ENCODE measurements at places on chromosomes 5 and 9.

GRCh38 chr5:1593903-1594356 is 70.2 kb upstream of the LPCAT1 start:
- peak; percentile 29 for DNase-seq

DNA sequence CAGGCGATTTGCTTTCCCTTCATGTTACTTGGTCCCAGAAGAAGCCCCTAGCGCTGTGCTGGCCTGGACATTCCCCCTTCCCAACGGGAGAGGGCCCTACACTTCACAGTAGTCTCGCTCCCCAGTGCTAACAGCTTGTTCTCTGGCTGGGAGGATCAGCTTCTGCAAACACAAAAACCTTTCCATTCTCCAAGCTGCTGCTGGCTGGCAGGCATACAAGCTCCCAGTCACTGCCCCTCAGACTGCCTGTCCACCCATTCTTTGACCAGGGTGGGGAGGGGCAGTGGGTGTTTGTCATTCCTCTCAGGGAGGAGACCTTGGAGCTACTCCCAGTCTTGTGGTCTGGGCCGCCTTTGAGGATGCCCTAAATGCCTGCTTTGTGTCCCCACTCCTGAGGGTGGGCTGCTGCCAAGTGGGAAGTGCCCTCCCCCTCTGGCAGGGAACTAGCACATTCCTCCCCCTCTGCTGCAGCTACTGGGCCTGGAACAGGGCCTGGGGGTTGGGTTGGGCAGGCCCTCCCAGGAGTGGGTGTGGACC is 20.8 kb downstream of the ENHO start:
- DNase-seq = peak; percentile 59

DNA sequence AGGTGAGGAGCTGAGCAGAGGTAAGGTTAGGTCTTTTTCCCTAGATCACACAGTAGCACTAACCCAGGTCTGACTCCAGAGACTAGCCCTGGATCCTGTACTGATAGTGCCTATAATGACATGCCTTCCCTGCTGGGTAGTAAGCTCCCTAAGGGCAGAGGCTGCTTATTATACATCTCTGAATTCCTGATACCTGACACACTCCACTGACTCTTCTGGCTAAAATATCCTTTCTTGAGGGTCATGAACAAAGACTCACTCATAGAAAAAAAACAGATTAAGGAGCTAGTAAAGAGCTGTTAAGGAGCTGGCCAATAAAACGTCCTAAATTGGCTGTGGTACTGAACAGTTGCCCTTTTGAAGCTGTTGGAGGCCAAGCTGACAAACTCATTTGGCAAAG is 149.0 kb upstream of the ITGA1 start:
- no peak for DNase-seq

DNA sequence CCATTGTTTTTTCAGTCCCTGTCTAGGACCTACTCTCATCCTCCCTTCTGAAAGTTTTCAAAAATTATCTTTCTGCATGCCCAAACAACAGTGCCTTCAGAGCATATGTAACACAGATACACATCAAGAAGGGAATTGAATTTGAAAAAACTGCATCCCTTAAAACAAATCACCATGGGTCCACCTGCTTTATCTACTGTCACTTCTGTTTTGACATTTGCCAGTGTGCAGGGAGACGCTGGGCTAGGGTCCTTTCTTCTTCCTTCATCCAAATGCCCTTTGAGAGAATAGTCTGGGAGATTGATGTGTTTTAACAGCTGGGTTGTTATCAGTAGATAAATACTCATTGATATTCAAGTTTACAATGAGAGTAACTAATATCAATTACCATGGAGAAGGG is 1630.1 kb downstream of the MAT2B start:
- DNase-seq = peak; percentile 98

DNA sequence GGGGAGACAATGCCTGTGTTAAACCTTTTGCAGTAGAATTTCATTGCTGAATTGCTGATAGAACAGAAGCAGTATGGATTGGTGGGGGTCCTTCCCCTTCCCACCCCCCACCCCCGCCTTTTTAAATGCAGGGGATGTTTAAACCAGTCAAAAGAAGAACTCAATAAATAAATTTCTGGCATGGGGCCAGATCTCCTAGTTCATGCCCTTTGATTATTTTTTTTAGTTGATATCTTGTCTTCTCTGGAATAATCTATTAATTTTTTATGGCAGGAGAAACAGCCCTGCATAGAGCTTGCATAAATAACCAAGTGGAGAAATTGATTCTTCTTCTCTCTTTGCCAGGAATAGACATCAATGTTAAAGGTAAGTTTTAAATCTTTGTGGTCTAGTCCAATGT is 72.8 kb downstream of the SLF1 start:
- DNase-seq = no peak

GRCh38 chr9:100281676-100282387 is 70.9 kb downstream of the TEX10 start:
- DNase-seq = no peak

GRCh38 chr5:177512736-177513380 is 3.2 kb upstream of the DOK3 start:
- DNase-seq = no peak

DNA sequence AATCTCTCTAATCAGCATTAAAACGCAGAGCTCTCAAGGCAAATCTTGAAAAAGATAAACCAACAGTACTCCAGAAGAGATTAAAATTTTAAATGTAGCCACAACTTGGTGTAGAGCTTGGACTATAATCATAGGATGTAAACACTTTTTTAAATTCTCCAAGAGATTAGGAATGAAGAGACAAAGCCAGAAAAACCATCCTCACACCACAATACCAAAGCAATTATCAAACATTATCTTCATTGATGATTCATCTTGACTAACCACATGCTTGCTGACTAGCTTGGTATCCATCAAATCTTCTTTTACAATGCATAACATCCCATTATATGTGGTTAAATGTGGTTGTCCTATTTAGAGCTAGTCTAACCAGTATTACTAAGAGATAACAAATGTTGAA is 815.1 kb downstream of the TLE1 start:
- DNase-seq = no peak

GRCh38 chr9:33187519-33188218 is 20.5 kb upstream of the B4GALT1 start:
- DNase-seq = no peak

DNA sequence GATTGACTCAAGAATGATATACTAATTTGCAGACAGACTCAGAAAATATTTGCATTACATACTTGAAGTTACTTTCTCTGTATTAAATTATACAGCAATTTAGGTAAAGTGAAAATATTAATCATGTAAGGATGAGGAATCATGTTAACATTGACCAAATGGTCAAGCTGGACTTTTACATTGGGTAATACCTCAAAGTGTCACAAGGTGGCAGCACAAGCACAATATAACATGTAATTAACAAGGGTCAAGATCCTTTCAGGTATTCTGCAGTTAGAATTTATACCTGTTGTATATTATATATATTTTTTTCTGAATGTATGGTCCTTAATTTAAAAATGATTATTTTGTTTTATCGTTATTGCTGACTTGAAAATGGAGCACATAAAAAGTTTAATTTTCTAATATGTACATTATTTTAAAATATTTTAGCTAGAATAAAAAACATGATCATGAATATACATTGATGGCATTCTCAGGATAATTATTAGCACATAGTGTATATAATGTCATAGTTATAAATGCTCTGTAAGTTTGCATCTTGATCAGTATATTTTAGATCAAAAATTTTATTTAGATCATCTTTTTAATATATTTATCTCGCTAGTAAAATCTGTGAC is 8.6 kb downstream of the HAPLN1 start:
- peak; percentile 55 for DNase-seq

GRCh38 chr9:76658510-76659231 is 105.6 kb upstream of the PCA3 start:
- peak; percentile 12 for DNase-seq

DNA sequence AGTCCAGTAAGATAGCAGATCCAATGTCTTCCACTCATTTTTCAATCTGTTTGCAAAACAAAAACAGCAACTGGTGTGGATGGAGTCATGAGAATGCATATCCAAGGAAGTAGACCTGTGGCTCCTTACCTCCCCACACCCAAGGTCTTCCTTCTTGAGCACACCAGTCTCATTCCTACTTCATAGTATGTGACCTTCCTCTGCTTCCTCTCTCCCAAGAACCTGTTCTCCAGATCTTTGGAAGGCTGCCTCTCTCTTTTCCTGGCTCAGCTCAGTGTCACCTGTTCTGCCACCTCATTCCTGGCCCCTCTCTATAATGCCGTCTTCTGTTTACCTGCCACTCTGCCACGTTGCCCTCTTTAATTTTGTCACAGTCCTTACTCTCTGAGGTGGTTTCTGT is 7.9 kb upstream of the TRIM7 start:
- no peak for DNase-seq

DNA sequence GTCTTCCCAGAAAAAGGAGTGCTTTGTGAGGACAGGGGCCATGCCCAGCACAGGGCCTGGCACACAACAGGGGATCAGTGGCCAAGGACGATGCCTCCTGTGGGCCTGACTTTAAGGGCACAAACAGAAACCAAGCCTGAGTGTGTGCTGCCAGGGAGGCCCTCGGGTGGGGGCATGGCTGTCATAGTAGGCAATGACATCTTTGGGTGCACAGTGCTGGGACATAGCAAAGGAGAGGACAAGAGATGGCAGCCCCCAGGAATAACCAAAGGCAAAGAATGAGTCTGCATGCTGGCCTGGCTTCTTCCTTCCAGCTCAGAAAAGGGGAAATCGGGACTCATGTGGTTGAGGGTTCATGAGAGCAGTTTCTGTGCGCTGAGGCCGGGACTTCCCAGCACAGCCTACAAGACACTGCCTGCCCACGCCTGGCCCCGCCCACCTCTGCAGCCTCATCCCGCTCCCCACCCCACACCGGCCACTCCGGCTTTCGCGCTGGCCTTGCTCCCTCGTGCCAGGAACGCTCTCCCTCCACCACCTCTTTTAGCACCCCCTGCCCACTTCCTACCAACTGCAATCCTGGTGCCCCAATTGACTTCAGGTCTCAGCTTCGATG is 13.8 kb upstream of the LHX2 start:
- no peak for DNase-seq

- DNase-seq = no peak
Measured at GRCh38 chr9:35313916-35314315, 152.1 kb downstream of the UNC13B start.

- DNase-seq = no peak
Measured at GRCh38 chr5:122561209-122561608, 213.7 kb upstream of the SNX2 start.

- no peak for DNase-seq
Measured at GRCh38 chr5:54743581-54743980, 226.0 kb downstream of the SNX18 start.

DNA sequence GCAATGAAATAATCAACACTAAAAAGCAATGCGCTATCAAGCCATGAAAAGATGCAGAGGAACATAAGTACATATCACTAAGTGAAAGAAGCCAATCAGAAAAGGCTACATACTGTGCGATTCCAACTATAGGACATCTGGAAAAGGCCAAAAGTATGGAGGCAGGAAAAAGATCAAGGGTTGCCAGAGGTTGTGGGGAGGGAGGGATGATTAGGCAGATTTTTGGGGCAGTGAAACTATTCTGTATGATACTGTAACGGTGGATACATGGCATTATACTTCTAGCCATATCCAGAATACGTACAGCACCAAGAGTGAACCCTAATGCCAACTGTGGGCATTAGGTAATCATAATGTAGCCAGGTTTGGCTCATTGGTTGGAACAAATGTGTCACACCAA is 50.0 kb upstream of the FAM120AOS start:
- DNase-seq = no peak

All from SK-N-DZ (cell line).